Fibroblast of lung (primary cell): ENCODE measurements at places on chromosomes 12 and 14. TPM values are rescaled to one million over a fixed set of nuclear protein-coding genes. Genes with fewer than 3 reads are reported as not detected.

B4GALNT3 gene
- total RNA-seq: not detected in 2 replicates

CABP1 gene
- total RNA-seq: under 0.01 TPM in 1 of 2 replicates, not detected in the other

RPS6KL1 gene
- 0.26 and 1.2 TPM in 2 replicates for total RNA-seq

MMP19 gene
- 3.3 and 7.1 TPM in 2 replicates for total RNA-seq

VPS37B gene
- 7.7 and 10.7 TPM in 2 replicates for total RNA-seq

TESPA1 gene
- total RNA-seq: not detected in 2 replicates

HPD gene
- 0.17 and 0.26 TPM in 2 replicates for total RNA-seq

GPX2 gene
- total RNA-seq: not detected in 2 replicates

KCNJ8 gene
- total RNA-seq: 7.4 and 13.2 TPM in 2 replicates

PARP11 gene
- total RNA-seq: 5.4 and 6.6 TPM in 2 replicates

RDH12 gene
- total RNA-seq: not detected in 2 replicates

KLRC3 gene
- total RNA-seq: not detected in 2 replicates

APOF gene
- not detected in 2 replicates for total RNA-seq

TMEM52B gene
- total RNA-seq: under 0.01 and 0.50 TPM in 2 replicates

LARP4 gene
- 33.9 TPM in 2 replicates for total RNA-seq

MANSC1 gene
- total RNA-seq: 1.3 and 1.8 TPM in 2 replicates

IL22 gene
- total RNA-seq: not detected in 2 replicates

PAPLN gene
- 6.9 and 9.5 TPM in 2 replicates for total RNA-seq

PLCZ1 gene
- total RNA-seq: not detected in 2 replicates
